ENCODE measurements at places on chromosomes 4 and X. TPM values are rescaled to one million over a fixed set of nuclear protein-coding genes. Genes with fewer than 3 reads are reported as not detected.

DNA sequence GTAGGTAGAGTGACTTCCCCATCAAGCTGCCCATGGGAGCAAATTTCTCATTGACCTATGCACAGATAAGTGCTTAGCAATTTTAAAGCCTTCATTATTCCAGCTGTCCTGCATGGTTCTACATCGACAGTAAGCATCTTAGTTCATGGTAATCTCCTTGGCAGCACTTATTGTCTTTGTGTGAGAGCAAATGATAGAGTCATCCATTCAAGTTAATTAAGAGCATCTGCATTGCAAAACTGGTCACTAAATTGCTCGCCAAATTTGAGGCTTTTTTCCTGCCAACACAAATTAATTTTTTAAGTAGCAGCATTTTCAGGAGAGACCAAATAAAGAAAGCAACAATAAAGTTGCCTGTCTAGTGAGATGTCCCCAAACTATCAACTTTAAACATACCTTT lies 76.7 kb downstream of the SH3BGRL start:
- H3K4me3 ChIP-seq, result no peak overlapping the region
- H3K27ac ChIP-seq, result no peak overlapping the region
- no peaks in the 10 kb centered on the region for H3K36me3 ChIP-seq
- DNase-seq, result no peak
- H3K4me1 ChIP-seq, result no peaks in the 10 kb centered on the region
- H3K27me3 ChIP-seq, result no peaks in the 10 kb centered on the region

- peaks cover 8% of the 10 kb centered on the region for H3K27me3 ChIP-seq
- H3K36me3 ChIP-seq, result no peaks in the 10 kb centered on the region
- no peak overlapping the region for H3K4me3 ChIP-seq
- H3K27ac ChIP-seq, result no peak overlapping the region
- DNase-seq, result no peak
- H3K4me1 ChIP-seq, result no peaks in the 10 kb centered on the region
Measured at GRCh38 chrX:134624046-134624430, 34.2 kb downstream of the PLAC1 start.

DNA sequence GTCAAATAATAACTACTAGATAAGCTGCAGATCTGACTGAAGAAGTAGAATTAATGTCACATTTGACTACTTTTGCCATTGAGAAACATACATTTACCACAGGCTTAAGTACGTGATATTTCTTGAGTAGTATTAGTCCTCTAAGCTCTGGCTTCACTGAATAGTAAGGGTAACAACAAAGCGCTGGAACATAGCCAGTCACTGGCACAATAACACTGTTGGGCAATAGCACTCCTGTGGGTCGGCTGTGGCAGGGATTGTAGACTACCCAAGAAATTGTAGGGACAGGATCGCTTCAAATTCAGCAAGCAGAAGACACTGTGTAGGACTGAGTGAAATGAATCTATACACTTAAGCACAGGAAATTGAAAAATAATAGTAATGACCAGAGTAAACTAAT lies 27.1 kb upstream of the IL15 start:
- H3K36me3 ChIP-seq, result no peaks in the 10 kb centered on the region
- no peaks in the 10 kb centered on the region for H3K4me1 ChIP-seq
- no peak overlapping the region for H3K4me3 ChIP-seq
- no peaks in the 10 kb centered on the region for H3K27me3 ChIP-seq

- H3K27me3 ChIP-seq, result no peaks in the 10 kb centered on the region
- no peak overlapping the region for H3K4me3 ChIP-seq
- no peak for DNase-seq
- H3K27ac ChIP-seq, result no peak overlapping the region
Measured at GRCh38 chr4:94139931-94140612, 67.6 kb upstream of the SMARCAD1 start.

The ARAP2 gene
- 19.3 TPM for total RNA-seq

The CT47B1 gene
- not detected for total RNA-seq

The AVPR2 gene
- total RNA-seq, result 0.24 TPM
